ENCODE measurements at places on chromosomes 5 and 9.

GRCh38 chr9:106892632-106893031 is 29.7 kb downstream of the ZNF462 start:
- no peak for ATAC-seq

DNA sequence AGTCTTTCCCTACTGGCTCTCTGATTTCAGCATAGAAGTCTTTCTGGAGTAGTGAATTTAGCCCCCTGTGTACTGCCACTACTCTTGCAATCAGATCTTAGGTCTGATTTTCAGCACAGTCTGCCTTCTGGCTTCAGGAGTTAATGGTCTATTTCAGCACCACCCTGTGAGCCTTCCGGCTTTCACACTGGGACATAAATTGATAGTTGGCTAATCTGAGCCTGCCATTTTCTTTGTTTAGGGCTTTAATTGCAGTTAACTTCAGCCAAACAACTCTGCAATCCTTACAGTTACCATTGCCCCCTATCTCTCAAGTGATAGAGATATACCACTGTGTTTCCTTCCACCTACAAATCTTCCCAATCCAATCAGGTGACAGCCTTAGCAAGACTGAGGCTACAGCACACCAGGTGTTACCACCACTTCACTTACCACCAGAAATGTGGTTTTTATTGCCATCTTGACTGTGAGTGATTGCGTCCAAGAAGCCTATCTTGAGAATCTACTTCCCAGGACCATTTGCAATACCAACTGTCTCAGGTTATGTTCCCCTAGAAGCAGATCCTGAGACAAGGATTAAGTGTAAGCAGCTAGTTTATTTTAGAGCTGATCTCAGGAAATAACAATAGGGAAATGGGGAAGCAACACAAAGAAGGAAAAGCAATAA is 51.9 kb upstream of the NEK6 start:
- no peak for ATAC-seq

DNA sequence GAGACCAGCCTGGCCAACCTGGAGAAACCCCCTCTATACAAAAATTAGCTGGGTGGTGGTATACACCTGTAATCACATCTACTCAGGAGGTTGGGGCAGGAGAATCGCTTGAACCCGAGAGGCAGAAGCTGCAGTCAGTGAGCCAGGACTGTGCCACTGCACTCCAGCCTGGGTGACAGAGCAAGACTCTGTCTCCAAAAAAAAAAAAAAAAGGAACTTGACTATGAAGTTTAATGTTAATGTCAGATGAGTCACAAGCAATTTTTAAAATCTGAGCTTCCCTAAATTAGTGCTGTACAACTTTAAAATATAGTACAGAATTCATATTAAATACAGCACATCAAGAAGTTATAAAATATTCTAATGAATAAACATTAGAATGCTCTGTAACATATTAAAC is 1.5 kb downstream of the MEIKIN start:
- ATAC-seq = no peak

- ATAC-seq = no peak
These were observed 53.3 kb downstream of the IL33 start for GRCh38 chr9:6268826-6269397.

- ATAC-seq = no peak
These were observed 149.0 kb downstream of the CD180 start for GRCh38 chr5:67047616-67048015.

GRCh38 chr9:28007097-28007817 is 434.0 kb upstream of the C9orf72 start:
- no peak for ATAC-seq

- ATAC-seq = no peak
These were observed 86.1 kb downstream of the AUH start for GRCh38 chr9:91275655-91276054.

DNA sequence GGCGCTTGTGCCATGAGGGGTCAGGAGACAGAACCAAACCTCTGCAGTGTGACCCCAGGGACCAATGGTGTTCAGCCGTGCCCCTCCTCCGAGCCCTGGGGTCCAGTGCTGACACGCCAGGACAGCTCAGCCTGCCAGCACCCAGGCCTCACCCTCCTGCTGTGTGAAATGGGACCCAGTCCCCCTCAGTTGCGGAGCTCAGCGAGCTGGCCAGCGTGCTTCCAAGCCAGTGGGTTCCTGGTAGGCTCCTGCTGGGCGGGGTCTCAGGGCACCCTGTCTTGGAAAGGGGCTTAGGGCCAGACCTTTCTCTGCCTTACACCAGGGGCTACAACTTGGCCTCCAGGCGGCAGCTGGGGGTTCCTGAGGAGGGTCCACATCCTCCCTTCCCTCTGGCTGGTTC is 4.4 kb downstream of the RNF44 start:
- ATAC-seq = no peak

GRCh38 chr5:107618242-107618641 is 52.5 kb downstream of the EFNA5 start:
- ATAC-seq = no peak

DNA sequence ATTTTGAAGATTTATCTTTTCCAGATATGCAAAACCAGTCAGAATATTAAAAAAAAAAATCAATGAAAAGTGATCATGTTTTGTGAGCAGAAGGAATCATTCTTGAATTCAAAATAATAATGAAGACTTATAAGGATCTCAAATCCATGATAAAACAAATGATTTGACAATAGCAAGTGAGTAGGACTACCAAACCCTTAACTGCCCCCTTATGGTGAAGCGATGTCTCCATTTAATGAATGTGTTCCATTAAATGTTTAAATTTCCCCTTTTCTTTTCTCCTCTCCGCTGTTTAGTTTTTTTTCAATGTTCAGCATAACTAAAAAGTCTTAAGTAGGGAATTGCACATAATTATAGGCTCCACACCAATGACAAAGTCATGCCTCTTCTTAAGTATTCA is 12.2 kb upstream of the MARCHF3 start:
- no peak for ATAC-seq

DNA sequence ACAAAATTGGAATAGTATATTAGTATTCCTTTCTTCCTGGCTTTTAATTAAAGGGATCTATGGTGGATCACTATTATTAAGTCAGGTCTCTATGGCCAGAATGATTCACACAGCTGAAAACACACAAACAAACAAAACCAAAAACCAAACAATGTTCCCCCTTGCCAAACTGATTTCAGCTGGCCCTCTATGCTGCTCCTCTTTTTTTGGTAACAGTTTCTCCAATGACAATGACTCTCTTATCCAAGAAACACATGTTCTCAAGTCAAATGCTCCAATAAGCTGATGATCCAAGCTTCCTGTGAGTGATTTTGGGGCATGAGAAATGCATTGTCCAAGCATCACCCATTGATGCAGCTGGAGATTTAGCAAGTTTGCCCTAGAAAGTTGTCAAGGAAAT is 193.4 kb upstream of the TUT7 start:
- ATAC-seq = no peak

Measured in stimulated activated memory B cell treated with anti-CD40 and anti-IgM and Interleukin-4, amounts not matched to agents 10 μg/mL and 1 μg/mL and 100 μg/mL, for 72 hours (primary cell).